ENCODE measurements at places on chromosomes 11 and 22.

DNA sequence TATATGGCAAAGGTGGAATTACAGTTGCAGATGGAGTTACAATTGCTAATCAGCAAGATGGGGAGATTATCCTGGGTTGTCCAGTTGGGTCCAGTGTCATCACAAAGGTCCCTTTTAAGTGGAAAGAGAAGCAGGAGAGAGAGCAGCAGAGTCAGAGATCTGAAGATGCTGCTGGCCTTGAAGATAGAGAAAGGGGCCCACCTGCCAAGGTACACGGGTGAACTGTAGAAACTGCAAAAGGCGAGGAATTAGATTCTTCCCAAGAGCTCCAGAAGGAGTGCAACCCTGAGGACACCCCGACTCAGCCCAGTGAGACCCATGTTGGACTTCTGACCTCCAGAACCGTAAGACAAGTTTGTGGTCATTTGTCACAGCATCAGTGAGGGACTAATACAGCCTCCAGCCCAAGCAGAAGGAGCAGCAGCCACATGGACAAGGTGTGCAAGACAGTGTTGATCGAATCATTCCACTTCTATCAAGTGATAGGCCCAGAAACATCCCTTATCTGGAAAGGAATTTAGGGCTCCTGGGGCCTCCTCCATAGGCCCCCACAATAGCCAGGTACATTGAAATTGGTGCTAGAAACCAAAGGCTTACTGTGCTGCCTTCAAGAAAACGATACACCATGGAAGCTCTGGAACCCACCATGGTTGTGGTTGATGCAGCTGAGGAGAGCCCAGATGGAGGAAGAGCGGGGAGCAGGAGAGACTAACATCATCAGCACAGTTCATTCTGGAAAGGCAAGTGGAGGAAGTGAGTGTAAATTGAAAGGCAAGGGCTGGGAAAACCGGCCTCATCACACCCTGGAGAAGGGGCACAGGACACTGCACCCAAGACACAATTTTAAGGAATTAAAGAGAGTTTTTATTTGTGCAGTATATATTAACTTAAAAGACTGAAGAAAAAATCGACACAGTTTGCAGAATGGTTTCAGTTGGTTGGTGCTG is 23.3 kb downstream of the SNAP29 start:
- DNase-seq = no peak

- DNase-seq = no peak
These were observed 23.7 kb upstream of the ARFGAP3 start for GRCh38 chr22:42880815-42881214.

GRCh38 chr11:133521502-133521901 is 10.8 kb downstream of the OPCML start:
- DNase-seq = no peak

DNA sequence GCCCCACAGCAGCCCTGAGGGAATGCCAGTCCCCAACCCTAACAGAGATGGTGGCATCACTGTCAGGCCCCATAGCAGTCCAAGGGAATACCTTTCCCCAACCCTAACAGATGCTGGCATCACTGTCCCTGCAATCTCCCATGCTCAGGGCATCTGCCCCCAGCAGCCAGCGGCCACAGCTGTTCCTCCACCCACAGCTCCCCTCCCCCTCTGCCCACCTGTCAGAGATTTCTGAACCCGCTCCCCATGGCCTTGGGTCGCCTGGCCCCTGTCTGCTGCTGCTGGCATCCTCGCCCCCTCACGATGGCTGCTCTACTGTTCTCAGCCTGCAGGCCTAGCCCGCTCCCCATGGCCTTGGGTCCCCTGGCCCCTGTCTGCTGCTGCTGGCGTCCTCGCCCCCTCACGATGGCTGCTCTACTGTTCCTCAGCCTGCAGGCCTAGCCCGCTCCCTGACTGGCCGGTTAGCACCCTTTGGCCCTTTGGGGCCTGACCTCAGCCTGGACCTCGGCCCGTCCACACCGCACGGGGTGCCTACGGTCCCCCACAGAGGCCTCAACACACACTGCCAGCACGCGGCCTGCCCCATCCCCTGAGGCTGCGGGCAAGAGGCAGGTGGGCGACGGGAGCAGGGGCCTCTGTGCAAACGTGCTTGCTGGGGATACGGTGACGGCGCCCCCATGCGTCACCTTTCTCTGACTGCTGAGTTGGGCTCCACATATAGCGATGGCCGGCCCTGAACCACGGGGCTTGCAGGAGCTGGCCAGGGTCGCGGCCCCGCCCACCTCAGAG is 20.7 kb downstream of the CHID1 start:
- DNase-seq = no peak

- no peak for DNase-seq
These were observed 621.3 kb downstream of the ETS1 start for GRCh38 chr11:127965939-127966668.

DNA sequence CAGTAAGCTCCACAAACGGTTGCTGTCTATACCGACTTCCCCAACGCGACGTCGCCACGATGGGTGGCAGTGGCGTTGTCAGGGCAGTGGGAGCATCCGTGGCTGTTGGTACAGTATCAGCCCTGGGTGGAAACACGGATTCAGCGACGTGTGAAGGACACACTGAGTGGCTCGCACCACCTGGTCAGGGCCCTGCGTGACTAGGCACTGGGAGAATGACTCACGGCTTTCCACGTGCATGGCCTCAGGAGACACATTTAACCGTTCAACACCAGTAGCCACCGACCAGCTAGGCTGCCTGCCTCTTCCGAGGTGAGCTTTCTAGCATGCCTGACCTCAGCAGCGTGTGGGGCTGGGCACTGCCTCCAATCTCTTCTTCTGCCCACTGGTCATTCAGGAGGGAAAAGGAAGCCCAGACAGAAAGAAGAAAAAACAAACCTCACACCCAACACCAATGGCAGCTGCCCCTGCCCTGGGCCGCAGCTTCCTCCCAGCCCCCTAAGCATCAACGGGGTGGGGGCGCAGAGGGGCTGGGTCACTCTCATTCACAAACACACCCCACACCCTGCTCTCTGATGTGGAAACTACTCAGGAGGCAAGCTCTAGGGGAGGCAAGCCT is 59.0 kb downstream of the MYH9 start:
- no peak for DNase-seq

- no peak for DNase-seq
These were observed 195.0 kb upstream of the KIRREL3 start for GRCh38 chr11:127195501-127196120.

DNA sequence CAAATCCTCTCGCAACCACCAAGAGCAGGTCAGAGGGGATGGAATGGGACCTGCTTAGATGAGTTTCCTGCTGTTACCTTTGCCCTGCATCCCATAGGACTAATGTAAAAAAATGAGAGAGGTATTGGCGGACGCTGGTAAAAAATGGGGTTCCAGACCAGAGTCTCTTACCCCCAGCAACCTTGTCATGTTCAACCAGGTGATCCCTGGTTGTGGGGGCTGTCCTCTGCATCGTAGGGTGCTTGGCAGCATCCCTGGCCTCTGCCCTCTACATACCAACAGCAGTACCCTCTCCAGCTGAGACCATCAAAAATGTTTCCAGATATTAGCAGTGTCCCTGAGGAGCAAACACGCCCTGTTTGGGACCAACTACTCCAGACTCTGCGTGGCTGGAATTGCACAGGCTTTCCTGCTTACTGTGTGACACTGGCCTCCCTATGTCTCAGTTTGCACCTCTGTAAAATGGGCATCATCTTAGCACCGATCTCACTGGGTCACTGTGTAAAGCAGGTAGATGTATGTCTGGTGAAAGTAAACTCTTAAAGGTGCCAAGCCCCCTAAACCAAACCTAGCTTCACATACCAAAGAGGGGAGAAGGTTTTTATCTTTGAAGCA is 1.5 kb downstream of the APOL6 start:
- DNase-seq = no peak

DNA sequence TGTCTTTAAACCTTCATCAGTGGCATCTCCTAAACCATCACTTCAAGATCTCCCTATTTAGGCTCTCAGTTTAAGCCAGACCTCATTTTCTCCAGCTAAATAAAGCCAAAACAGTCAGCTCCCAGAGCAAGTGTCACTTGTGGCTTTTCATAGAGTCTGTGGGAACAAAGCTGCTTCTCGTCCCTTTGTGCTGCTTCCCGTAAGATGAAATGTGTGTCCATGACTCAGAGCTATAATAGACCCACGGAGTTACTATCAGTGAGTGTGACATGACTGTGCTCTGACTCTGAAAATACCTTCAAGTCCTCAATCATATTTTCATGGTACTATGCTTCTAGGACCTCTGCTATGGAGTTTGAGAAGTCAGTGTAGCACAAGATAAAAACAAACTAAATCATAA is 57.3 kb upstream of the SLN start:
- DNase-seq = no peak
